ENCODE measurements at places on chromosomes 4 and X.

DNA sequence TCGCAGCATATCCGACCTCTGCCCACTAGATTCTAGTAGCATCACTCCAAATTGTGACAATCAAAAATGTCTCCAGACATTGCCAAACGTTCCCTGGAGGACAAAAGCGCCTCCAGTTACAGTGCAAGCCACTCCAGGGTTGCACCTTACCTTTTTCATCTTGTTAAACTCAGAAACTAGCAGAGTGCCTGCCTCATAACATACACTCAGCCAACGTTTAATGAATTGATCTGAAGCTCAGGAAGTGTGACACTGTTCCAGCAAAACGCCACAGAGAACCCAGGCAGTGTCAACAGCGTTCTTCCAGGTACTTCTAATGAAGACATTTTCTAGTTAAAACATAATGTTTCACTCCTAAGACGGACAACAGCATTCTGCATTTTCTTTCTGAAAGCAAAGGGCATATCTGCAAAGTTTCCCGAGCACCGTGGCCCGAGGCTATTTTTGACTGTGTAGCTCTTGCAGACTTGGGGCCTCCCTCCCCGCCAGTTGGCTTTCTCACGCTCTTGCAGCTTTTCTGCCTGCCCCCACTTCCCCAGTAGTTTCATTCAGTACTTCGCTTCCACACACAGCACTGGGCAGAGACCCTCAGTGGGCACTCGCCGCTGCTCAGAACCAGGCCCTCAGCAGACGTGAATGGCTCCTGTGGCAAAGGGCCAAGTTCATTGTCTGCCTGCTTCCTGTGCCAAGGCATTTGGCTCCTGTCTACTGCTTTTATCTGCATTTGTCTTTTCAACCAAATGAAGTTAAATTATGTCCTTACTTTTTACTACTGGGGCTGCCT is 133.4 kb upstream of the TTC29 start:
- DNase-seq: no peak

GRCh38 chrX:139429913-139430312 is 100.6 kb upstream of the F9 start:
- no peak for DNase-seq

- DNase-seq: no peak
Observed at GRCh38 chr4:157880761-157881160, 292.1 kb downstream of the GASK1B start.

DNA sequence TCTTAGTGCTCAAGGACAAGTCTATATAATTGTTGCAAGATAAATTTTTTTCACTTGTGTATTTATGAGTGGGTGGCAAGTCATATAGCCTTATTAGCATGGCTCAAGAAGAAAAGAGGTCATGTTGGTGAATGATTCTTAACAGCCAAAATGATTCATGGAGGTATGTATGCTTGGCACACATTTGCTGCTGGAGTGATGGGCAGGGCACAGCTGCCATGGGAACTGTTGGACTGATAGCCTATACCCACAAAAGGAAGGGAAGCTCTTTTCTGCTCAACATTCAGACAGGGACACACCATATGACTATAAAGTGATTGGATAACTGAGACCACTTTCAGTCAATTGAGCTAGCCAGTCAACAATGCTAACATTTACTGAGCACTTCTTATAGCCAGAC is 46.8 kb upstream of the PITX2 start:
- DNase-seq: no peak

- DNase-seq: no peak
Observed at GRCh38 chrX:53882331-53882730, 161.9 kb downstream of the PHF8 start.

GRCh38 chr4:99811850-99812249 is 4.8 kb upstream of the DAPP1 start:
- peak; percentile 18 for DNase-seq

- no peak for DNase-seq
Observed at GRCh38 chr4:85953651-85954018, 406.2 kb downstream of the MAPK10 start.

GRCh38 chr4:95265814-95266740 is 282.7 kb downstream of the UNC5C start:
- no peak for DNase-seq

GRCh38 chr4:146742416-146742815 is 103.7 kb downstream of the POU4F2 start:
- DNase-seq: no peak

- no peak for DNase-seq
Observed at GRCh38 chr4:151012820-151013219, 2.3 kb downstream of the LRBA start.

DNA sequence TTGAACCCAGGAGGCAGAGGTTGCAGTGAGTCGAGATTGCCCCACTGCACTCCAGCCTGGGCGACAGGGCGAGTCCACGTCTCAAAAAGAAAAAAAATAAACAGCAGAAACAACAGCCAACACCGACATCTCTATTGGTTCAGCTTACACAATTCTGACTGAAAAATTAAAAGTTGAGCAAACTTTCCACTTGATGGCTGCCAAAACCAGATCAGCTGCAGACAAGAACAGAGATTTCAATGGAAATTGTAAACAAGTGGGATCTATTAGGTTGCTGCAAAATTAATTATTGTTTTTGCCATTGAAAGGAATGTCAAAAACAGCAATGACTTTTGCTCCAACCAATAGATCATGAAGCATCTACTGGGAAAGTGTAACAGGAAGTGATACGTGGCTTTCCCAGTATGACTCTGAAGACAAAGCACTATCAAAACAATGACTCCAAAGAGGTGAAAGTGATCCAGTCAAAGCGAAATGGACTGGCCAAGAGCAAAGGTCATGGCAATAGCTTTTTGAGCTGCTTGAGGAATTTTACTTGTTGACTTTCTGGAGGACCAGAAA is 26.3 kb downstream of the UPF3B start:
- no peak for DNase-seq

- no peak for DNase-seq
Observed at GRCh38 chrX:35244796-35245508, 302.4 kb downstream of the FAM47B start.

DNA sequence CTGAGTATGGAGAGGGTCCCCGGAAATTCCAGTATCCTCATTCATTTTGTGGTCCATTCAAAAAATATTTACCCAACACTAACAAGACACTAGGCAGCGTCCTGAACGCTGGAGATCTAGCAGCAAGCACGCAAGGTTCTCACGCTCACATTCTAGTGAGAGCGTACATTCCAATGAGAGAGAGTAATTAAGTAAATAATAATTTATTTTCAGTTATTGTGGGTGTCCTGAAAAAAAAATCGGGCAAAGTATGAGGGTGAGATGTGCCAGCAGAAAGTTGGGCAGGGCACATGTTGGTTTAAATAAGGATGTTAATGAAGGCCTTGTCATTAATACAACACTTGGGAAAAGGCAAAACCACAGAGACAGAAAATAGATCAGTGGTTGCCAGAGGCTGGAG is 4.0 kb upstream of the TMEM156 start:
- DNase-seq: no peak

GRCh38 chr4:84530454-84530853 is 31.4 kb upstream of the NKX6-1 start:
- DNase-seq: no peak

DNA sequence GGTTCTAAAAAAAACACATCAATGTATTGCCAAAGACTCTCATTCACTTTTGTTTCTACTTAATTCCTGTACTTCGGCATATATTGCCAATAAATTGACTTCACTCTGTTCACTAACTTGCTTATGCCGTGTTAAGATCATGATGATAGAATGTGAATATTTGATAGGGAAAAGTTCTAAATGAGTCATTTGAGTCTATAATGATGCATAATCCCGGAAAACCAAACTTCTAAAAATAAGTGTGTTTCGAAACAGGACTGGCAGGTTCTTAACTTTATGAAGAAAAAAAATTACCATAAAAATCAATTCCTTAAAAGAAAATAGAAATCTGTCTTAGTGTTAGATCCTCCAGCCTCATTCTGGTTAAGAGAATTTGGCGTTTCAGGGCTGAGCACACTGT is 387.5 kb upstream of the FTHL17 start:
- no peak for DNase-seq

- DNase-seq: no peak
Observed at GRCh38 chrX:36609616-36610585, 398.3 kb upstream of the FAM47C start.

DNA sequence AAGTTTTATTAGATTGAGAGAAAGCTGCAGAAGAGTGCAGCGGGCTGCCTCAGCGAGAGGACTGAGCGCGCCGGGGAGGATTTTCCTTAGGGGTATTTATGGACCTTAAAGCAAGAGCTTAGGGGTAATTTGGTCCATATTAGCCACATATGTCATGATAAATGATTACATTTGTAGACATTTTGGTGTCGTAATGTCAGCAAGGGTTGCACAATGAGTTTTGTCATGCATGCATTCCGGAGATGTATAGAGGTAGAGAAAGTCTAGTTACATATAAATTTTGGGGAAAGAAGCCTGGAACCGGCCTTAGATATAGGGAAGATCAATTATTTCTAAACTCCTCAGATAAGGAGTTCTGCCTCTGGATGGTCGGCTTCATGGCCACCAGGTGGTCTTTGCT is 10.0 kb downstream of the MGST2 start:
- no peak for DNase-seq

GRCh38 chr4:149047368-149047767 is 605.2 kb upstream of the NR3C2 start:
- DNase-seq: no peak

DNA sequence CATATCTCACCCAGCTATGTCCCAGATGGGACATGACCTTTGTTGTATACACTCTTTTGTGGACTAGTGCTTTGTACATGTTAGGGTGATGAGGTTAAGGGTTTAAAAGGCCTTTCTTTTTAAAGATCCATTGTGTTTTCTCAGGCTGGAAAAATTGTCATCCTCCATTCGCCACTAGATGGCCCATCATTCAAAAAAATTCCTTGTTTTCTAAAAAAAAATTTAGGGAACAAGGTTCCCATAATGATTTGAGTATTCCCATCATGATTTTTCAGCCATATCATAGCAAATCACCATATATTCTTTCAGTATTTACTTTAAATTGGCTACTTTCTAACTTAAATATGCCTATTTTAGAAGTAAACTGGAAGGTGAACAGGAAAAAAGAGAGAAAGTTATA is 91.9 kb upstream of the TMEM164 start:
- DNase-seq: no peak

DNA sequence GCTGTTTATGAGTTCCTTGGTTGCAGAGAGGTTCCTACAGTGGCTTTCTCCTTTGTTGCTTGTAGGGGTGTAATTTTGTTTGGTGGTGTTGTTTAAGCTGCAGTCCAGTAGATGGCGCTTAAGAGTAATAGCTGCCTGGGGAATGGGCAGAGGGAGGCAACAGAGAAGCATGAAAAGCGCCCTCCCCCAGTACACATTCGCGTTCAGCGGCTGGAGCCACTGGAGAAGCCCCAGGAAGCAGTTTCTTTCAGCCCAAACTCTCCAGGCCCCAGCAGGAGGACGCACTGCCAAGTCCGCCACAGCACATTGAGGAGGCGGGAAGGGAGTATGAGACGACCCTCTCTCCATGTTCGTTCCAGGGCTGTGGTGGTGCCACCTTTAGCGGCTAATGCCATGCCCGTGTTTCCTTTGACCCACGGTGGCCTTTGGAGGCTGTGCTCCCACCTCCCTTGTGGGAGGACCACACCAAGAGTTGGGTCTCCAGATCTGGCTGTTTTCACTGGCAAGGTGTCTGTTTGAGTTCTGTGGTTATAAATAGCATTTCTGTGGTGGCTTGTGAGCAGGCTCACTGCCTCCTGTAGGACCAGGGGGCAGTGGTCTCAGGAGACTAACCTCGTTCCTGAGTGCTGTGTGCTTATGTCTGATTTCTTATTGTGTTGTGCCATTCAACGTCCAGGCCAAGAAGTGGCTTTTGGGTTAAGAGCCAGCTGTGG is 252.3 kb downstream of the ARHGAP10 start:
- DNase-seq: no peak

DNA sequence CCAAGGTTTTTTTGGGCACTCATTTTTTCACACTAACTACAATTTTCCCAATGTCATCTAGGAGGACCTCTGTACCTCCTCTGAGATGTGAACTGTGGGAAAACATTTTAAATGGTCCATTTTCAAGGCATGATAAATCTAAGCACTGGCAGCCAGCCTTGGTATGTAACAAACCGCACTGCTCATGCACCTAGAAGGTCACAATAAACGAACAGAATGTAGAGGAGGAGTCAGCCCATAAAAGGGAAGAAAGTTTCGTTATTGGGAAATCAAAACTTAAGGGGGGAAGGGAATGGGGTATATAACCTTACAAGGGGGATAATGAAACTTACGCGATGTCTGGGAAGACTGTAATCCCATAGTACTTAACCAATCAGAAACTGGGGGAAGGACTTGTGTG is 16.4 kb downstream of the COX18 start:
- DNase-seq: no peak

DNA sequence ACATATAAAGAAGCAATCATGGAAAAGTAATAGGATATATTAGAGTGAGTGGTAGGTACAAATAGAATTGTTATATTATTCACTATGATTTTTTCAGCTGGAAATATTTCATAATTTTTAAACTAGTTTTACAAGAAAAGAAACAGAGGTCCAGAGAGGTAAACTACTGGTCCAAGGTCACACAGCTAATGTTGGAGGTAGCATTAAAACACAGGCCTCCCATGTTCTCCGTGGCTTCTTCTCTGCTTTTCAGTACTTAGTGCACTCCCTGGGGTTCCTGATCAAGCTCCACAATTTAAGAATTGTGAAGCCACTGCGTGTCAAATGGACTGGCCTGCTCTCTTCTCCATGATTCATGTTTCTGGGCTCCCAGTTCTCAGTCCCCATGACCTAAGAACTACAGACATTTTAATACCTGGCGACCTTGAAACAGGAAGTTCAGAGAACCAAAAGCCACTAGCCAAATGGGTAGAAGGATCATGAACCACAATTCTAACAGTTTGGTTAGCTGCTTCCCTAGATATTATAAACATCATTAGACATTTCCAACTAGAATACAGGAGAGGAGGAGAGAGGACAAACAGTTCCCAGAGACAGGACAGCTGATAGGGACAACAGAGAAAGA is 172.0 kb upstream of the KLF3 start:
- no peak for DNase-seq

- DNase-seq: no peak
Observed at GRCh38 chrX:30302956-30303355, 6.2 kb downstream of the NR0B1 start.

DNA sequence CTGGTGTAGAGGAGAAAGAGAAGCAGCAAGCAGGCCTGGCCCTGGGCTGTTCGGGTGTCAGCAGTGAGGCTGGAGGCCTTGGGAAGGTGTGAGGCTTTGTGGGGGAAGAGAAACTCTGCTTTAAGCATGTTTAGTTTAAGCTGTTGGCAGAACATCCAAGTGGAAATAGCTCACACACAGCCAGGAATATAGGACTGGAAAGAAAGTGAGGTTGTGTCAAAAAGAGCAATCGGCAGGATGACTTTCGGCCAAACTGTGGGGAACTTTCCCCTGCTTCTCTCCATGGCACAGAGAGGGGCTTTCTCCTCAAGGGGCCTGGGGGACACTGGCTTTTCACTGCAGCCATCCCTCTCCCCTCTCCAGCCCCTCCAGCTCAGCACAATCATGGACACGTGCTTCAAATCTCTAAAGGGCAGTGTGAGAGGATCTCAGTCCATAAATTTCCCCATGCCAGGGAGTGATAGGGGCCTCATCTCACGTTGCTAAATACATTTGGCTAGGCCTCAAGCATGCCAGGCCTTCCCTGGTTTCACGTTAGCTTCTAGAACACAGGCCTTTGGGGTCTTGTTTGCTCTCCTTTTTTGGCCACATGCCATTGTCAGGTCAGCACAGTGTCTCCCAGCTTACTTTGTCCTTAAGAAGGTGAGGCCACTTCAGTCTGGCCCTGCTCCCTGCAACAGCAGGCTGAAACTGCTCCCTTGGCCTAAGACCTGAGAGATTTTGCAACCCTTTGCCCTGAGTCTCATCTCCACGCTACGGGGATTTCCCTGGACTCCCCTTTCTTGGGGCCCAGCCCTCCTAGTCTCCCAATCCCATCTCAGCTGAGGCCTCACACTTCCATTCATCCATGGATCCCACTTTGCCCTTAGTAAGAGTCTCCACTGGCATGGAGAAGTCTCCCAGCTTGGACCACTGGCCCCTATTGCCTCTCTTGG is 8.3 kb upstream of the CITED1 start:
- DNase-seq: no peak
